Aorta (tissue), 5 donors: ENCODE measurements at places on chromosomes 3 and 15. TPM values are rescaled to one million over a fixed set of nuclear protein-coding genes. Genes with fewer than 3 reads are reported as not detected.

DNA sequence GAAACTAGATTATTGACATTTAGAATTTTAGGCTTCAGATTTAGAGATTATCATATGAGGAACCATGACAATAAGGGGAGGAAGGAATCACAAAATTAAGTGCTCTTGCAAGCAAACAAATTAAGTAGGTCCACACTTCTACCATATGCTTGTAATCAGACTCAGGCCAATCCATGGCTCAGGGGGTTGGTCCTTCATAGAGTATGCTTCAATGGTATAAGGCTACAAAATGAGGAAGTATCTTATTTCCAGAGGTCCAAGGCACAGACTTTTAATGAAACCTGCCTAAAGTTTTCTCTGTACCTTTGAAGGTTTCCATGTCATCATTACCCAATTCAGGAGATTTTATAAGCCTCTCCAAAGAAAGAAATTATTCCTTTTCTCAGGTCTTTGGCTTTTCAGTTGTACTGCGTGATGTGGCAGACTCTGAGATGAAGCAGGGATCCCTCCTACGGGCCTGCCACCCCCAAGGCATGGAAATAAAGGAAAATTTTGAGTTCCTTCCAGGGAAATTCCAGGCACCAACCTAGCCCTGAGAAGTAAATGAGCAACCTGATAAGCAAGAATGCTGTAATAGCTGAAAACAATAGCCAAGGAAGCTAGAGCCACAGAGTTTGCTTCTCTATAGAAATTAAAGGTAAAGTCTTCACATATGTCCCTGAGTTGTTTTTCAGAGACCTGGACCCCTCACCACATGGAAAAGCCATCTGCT lies 36.3 kb downstream of the SERPINI2 start:
- DNase-seq: no peak

DNA sequence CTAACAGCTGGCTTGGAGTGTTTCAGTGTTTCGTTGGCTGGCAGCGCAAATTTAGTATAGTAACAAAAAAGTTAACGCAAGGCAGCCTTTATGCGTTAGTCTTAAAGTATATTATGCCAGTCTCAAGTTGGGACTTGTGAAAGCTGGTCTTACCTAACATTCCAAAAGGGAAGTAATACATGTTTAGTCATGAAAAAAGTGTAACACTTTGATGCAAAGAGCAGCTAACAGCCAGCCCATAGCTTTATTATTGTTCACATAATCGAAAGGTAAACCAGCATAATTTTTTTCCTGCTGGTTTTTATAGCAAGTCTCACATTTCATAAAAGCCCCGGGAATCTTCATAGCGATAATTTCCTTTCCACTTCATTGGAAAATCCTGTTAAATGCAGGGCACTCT lies 2.4 kb upstream of the GPR87 start:
- DNase-seq: no peak

- DNase-seq: no peak
These were observed 2.5 kb downstream of the THSD4 start for GRCh38 chr15:71117714-71118305.

The SLC9A9 gene
- total RNA-seq: 45.8 TPM
